ENCODE measurements at places on chromosomes 1 and 21. TPM values are rescaled to one million over a fixed set of nuclear protein-coding genes. Genes with fewer than 3 reads are reported as not detected.

The PGLYRP3 gene
- total RNA-seq, result not detected

The FUBP1 gene
- 86.6 TPM for total RNA-seq

The AMY1A gene
- 1.2 TPM for total RNA-seq

The PFKFB2 gene
- 32.4 TPM for total RNA-seq

DNA sequence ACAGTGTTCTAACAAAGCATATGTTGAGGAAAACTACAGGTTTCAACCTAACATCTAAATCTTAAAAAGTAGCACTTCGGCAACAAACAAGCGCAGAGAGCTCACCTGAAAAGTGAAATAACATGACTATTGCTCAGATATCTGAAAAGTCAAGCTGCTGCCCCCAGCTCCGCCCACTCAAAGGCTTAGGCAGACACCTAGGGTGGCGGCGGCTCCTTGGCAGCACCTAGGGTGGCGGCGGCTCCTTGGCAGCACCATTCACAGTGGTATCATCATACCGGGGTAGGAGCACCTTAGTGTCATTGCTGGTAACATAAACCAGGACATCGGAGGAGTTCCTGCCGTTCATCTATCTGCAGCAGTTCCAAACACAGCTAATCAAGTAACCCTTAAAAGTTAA is 4.2 kb upstream of the S100A12 start:
- no peaks in the 10 kb centered on the region for H3K36me3 ChIP-seq
- no peak for DNase-seq
- H3K27ac ChIP-seq, result no peak overlapping the region
- peaks cover 6% of the 10 kb centered on the region for H3K4me1 ChIP-seq

DNA sequence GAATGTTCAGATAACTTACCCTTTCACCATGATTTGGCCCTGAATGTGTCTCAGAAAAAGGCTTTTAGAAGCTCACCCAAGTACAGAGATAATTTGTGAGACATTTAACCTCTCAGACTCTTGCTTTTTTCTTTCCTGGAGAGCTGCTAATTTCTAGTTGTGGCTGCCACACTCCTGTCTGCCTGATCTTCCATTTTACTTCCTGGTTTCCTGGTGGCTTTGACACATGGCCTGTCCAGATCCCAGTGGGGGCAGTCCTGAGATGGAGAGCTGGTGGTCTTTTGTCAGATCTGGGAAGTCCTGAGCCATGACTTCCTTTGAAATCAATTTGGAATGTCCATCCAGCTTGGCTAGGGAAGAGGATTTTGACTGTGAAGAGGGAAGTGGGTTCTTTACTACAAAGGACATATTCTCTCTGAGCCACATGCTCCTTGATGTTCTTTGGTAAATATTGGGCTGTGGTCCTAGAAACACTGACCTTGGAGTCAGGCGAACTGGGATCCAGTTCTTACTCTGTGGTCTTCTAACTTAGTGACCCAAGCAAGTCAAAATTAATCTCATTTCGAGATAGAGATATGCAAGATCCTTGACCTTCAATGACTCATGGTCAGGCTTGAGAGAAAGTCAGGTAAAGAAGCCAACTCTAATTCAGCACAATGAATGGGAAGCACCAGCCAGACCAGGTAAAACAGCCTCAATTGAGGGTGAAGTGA is 78.0 kb upstream of the HSD17B7 start:
- H3K27me3 ChIP-seq, result no peaks in the 10 kb centered on the region
- no peaks in the 10 kb centered on the region for H3K36me3 ChIP-seq
- H3K4me3 ChIP-seq, result no peak overlapping the region
- peaks cover 12% of the 10 kb centered on the region for H3K4me1 ChIP-seq

DNA sequence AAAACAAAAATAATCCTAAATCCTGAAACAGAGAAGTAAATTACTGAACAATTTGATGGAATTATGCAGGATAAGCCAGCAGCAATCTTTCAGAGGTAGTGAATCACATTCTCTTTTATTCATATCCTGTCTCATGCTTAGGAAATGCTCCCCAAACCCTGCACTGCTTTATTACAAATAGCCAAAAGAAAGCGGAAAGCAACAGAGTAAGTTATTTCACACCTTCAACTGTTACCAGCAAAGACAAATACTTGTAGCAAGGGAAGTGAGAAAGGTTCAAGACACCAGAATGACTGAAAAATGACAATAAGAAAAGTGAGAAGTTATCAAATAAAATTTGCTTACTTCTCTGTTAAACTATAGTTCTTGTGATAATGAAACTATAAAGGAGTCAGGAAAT is 6.2 kb downstream of the ZRANB2 start:
- H3K36me3 ChIP-seq, result peaks cover 50% of the 10 kb centered on the region
- H3K4me3 ChIP-seq, result no peak overlapping the region
- H3K27me3 ChIP-seq, result no peaks in the 10 kb centered on the region
- no peak overlapping the region for H3K27ac ChIP-seq

- H3K4me3 ChIP-seq, result no peak overlapping the region
- H3K27me3 ChIP-seq, result no peaks in the 10 kb centered on the region
- no peak for DNase-seq
Measured at GRCh38 chr1:180571832-180572636, 13.3 kb downstream of the OVAAL start.

- H3K4me1 ChIP-seq, result no peaks in the 10 kb centered on the region
- H3K27me3 ChIP-seq, result no peaks in the 10 kb centered on the region
- DNase-seq, result no peak
- no peak overlapping the region for H3K4me3 ChIP-seq
Measured at GRCh38 chr1:223215026-223215425, 72.0 kb upstream of the TLR5 start.

DNA sequence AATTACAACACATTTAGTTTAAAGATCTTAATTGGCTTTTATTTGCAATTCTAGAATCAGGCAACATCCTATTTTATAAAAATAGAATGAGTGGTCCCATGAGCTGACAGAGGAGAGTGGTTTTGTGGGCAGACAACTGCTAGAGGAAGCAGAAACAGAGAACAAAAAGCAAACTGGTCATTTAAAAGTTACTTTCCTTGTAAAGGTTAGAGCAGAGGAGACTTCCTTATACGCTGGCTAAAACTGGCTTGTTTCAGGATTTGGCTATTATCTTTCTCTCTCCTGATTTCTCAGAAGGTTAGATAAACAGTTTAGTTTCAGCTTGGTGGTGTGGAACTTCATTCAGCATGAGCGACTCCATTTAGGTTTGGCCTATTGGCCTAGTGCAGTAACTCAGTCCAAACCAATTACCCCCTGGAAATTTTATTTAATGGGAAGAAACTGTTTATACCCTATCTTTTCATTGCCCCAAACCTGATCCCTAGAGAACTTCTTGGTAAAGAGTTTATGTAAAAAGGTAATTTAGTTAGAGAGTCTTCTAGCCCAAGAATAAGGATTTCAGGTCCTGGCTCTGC is 32.2 kb upstream of the IL20 start:
- DNase-seq, result no peak
- no peaks in the 10 kb centered on the region for H3K4me1 ChIP-seq
- H3K36me3 ChIP-seq, result no peaks in the 10 kb centered on the region
- no peak overlapping the region for H3K27ac ChIP-seq
- no peaks in the 10 kb centered on the region for H3K27me3 ChIP-seq

- peaks cover 15% of the 10 kb centered on the region for H3K4me1 ChIP-seq
- peak overlapping the region; percentile 76 for H3K4me3 ChIP-seq
- no peaks in the 10 kb centered on the region for H3K36me3 ChIP-seq
- no peaks in the 10 kb centered on the region for H3K27me3 ChIP-seq
Measured at GRCh38 chr1:50968821-50969610, 1.0 kb upstream of the CDKN2C start.

- H3K27ac ChIP-seq, result no peak overlapping the region
- no peak for DNase-seq
- no peaks in the 10 kb centered on the region for H3K4me1 ChIP-seq
- H3K27me3 ChIP-seq, result no peaks in the 10 kb centered on the region
- H3K36me3 ChIP-seq, result no peaks in the 10 kb centered on the region
Measured at GRCh38 chr1:205656236-205656635, 24.1 kb downstream of the SLC45A3 start.

DNA sequence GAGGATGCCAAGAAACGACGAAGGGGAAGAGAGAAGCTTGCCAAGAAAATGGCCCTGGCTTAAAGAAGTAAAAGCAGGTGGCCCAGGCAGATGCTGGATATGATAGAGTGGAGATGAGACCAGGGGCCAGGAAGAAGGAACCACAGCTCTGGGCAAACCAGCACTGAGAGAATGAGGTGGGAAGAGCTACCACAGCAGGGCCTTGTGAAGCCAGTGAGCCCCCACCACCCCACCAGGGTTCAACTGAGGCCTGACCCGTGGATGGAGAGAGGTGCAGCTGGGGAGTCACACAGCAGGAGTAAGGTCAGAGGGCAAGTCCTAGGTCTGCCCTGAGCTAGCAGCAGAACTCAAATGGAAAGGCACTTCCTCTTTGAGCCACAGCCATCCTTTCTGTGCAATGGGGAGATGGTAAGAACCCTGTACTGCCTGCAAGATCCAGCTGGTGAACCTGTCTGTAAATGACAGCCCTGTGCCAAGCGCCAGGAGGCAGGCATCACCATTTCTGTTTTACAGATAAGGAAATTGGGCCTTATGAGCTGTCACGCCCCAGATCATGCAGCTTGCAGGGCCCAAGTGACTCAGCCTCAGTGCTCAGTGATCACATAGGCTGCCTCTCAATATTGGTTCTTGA is 8.5 kb downstream of the SH3BGRL3 start:
- H3K4me1 ChIP-seq, result peaks cover 77% of the 10 kb centered on the region
- peak; percentile 33 for DNase-seq
- H3K4me3 ChIP-seq, result no peak overlapping the region
- no peaks in the 10 kb centered on the region for H3K27me3 ChIP-seq
- H3K36me3 ChIP-seq, result no peaks in the 10 kb centered on the region
